Activated CD4-positive, alpha-beta T cell treated with anti-CD3 and anti-CD28 coated beads for 4 hours (primary cell): ENCODE measurements at places on chromosomes 13 and 19.

- no peak for DNase-seq
Measured at GRCh38 chr19:46898731-46899130, 37.9 kb downstream of the ARHGAP35 start.

GRCh38 chr13:97692628-97693027 lies 258.7 kb downstream of the RAP2A start:
- no peak for DNase-seq

GRCh38 chr19:412356-413355 lies 3.7 kb upstream of the C2CD4C start:
- DNase-seq: no peak

DNA sequence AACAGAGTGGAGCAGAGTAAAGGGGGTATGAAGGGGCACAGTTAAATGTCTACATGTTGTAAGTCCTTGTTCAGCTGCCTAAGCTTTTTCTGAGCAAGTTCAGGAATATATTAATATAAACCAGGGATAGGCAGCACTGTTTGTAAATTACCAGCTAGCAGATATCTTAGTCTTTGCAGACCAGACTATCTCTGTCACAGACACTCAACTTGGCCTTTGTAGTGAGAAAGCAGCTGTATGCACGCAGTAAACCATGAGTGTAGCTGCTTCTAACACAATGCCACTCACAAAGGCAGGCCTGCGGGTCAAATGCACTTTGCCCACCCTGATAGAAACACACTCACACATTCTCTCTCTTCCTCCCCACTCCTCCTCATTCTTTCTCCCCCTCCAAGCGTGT lies 1016.9 kb downstream of the UQCRFS1 start:
- DNase-seq: no peak

DNA sequence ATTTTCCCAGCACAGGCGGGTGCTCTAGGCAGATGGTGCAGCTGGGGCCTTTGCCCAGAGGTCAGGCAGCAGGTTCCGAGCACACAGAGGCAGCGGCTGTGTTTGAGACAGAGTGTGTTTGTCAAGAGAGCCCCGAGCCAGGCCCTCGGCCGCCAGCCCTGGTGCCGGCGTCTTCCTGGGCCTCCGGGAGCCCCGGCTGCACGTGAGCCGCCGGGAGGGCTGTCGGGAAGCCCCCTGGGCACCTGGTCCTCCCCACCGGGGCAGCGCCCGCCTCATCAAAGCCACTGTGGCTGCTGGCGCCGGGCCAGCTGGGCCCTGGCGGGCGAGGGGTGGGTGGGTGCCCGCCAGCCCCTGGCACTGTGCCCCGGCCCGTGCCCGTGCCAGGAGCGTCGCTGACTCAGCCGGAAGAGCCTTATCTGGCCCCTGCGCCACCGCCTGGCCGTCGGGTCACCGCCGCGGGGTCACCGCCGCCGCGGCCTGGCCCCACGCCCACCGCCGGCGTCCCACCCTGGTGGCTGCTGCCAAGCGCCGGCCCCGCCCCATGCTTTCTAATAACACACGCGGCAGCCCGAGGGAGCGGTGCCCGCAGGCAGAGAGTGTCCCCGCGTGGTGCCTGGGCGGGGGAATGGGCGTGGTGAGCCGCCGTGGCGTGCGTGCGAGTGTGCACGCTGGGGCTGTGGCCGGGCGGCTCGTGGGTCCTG lies 14.9 kb downstream of the ARID3A start:
- DNase-seq: peak; percentile 70

DNA sequence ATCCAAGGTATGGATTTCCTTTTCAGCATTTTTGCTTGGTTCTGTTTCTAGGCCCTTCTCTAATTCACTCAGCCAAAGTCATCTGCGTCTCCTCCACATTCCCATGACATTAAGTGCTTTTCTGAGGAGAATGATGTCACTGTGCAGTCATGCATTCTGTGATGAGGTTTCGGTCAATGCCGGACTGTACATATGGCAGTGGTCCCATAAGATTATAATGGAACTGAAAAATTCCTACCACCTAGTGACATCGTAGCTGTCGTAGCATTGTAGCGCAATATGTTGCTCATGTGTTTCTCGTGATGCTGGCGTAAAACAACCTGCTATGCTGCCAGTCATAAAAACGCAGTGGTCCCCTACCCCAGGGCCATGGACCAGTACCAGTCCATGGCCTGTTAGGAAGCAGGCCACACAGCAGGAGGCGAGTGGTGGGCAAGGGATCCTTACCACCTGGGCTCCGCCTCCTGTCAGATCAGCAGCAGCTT lies 63.4 kb upstream of the TNFRSF19 start:
- DNase-seq: no peak

GRCh38 chr19:6204866-6205723 lies 69.6 kb downstream of the ACSBG2 start:
- DNase-seq: no peak

GRCh38 chr13:39020853-39021462 lies 16.9 kb downstream of the PROSER1 start:
- DNase-seq: no peak

GRCh38 chr19:49512970-49513745 lies 697 bp downstream of the FCGRT start:
- no peak for DNase-seq

DNA sequence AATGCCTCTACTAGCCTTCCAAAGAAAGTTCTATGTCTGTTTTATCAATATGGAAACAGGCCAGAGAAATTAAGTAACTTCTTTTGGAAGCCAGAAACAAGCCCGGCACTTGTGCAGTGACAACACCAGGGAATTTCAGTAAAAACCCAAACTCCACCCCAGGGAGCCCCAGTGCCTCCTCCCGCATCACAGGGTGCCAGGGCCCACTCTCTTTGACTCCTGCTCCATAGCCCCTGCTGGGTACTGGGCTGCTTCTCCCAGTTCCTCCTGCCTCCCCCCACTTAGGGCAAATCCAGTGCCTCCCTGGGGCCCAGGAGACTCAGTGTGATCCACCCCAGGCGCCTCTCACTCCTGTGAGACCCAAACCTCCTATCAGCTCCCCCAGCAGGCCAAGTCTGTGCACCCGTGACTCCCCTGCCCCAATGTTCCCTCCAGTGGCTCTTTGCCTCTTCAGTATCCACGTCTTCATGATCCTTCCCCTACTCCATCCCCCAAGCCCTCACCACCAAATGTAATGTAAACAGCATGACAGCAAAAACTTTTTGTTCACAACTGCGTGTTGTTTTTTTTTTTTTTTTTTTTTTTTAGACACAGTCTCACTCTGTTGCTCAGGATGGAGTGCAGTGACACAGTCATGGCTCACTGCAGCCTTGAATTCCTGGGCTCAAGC lies 2.3 kb upstream of the FFAR3 start:
- no peak for DNase-seq

DNA sequence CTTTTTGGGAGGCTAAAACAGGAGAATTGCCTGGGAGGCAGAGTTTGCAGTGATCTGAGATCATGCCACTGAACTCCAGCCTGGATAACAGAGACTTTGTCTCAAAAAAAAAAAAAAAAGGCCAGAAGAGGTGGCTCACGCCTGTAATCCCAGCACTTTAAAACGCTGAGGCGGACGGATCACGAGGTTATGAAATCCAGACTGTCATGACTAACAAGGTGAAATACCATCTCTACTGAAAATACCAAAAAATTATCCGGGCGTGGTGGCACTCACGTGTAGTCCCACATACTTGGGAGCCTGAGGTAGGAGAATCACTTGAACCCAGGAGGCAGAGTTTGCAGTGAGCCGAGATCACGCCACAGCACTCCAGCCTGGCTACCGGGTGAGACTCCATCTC lies 39.9 kb downstream of the ZNF611 start:
- no peak for DNase-seq

DNA sequence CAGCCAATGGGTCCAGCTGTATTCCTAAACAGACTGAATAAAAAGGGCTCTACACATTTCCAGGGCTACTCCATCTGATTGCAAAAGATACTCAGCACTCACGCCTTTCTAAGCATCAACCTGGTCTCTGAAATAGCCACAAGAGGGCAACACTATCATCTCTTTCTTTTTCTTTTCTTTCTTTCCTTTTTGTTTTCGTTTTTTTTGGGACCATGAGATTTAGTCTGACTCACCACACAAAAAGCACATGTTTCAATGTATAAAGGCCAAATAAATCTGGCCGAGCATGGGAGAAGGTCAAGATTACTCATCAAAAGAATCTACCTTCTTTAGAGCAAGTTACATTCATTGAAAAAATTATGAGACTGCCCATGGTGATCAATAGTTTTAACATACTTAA lies 805.6 kb upstream of the ARGLU1 start:
- DNase-seq: no peak

GRCh38 chr19:5966941-5967340 lies 11.0 kb downstream of the RANBP3 start:
- DNase-seq: no peak

DNA sequence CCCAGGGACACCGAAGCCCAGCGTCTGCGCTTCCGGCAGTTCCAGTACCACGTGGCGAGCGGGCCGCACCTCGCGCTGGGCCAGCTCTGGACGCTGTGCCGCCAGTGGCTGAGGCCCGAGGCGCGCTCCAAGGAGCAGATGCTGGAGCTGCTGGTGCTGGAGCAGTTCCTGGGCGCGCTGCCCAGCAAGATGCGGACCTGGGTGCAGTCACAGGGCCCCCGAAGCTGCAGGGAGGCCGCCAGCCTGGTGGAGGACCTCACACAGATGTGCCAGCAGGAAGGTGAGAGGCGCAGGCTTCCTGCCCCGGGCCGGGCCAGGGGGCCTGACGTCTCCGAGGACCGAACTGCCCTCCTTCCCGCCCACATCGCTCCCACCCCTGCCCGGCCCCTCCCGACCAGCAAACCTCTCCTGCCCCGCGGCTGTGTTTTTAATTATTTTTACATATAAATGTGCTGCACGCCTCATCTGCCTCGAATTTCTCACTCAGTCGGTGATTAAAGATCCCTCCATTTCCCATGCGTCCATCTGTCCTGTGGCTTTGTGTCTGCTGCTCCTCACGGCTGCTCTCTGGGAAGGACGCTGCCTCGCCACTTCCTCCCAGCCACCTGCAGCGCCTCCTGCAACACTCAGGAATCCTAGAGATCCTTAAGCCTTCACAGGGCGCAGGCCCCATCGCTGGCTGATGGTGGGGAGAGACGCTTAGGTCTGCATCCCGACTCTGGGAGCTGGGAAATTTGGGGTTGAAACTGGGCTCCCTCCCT lies 4.3 kb downstream of the ZSCAN1 start:
- DNase-seq: no peak

DNA sequence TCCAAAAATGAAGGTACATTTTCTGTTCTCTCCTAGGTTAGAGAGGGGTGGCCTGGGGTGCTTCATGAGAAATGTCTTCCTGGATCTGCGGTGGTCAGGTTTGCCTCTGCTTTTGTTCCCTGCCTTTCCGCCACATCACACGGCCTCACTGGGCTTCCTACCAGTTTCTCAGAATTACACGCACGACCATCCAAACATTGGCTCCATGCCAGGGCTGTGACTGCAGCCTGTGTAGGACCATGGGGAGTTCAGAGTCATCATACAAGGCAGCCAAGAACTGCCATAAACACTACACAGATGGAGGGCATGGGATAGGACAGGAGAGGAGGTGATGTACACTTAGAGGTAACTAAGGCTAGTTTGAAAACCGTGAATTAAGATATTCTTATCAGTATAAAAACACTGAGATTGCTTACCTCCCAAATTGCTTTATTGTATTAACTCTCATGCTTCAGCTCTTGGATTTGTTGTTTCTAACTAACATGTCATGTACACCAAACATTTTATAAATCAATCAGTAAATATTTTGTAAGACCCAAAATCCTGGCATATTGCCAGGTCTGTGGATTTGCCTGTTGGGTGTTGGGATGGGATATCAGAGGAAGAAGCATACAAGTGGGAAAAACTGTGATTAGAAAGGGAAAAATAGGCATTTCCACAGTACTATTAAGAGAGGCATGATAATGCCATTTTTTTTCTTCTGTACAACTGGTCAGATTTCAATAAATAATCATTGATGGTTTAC lies 45.2 kb downstream of the CDADC1 start:
- no peak for DNase-seq

GRCh38 chr19:18205200-18205892 lies 1.5 kb upstream of the RAB3A start:
- peak; percentile 50 for DNase-seq

DNA sequence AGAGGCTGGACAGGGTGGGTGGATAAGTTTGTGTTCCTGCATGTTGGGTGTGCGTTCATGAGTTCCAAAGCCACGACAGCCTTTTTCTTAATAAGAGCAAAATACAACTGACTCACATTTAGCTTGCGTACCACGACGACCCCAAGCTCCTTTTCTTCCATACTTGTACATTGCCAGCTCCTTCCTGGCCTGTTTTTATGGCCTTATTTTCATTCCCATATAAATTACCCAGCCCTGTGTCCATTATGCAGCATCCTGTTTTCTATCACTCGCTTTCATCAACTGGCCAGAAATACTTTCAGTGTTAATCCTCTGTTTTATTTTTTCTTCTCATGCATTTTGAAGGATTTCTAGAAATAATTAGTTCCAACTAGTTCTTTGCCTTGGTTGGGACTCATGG lies 499.1 kb downstream of the FOXO1 start:
- no peak for DNase-seq
